ENCODE measurements at places on chromosomes 12 and 14.

- peak overlapping the region; percentile 58 for H3K4me3 ChIP-seq
- H3K27ac ChIP-seq: peak overlapping the region; percentile 70
- H3K4me1 ChIP-seq: peaks cover 7% of the 10 kb centered on the region
- H3K36me3 ChIP-seq: no peaks in the 10 kb centered on the region
Observed at GRCh38 chr14:94770251-94770749, 387 bp upstream of the GSC start.

DNA sequence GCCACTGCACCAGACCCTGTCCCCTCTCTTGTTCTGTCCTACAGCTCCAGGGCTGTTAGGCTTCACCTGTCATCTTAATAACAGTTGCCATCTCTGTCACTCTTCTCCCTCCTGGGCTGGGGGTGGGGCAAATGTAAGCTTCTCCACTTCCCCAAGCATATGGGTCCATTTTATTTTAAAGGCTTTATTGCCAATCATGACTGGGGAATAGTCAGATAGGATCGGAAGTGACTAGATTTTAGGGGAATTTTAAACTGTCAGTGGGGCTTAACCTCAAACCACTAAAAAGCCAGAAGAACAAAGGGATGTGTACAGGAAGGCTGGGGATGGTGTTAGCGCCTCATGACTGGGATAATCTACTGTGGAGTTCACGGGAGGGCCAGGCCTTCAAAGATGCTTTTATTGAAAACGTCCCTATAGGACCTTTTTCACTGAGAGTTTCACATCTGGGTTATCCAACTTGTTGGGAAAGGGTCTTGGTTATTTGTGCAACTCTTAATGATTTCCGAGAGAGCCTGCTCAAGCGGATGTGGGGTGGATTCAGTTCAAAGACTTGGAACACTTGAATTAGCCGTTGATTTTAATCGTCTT is 41.6 kb downstream of the CHST11 start:
- H3K27me3 ChIP-seq: no peaks in the 10 kb centered on the region
- H3K27ac ChIP-seq: no peak overlapping the region
- no peaks in the 10 kb centered on the region for H3K4me1 ChIP-seq
- DNase-seq: no peak
- no peak overlapping the region for H3K4me3 ChIP-seq

- no peaks in the 10 kb centered on the region for H3K4me1 ChIP-seq
- H3K4me3 ChIP-seq: no peak overlapping the region
- H3K36me3 ChIP-seq: no peaks in the 10 kb centered on the region
- no peak overlapping the region for H3K27ac ChIP-seq
- no peak for DNase-seq
- no peaks in the 10 kb centered on the region for H3K27me3 ChIP-seq
Observed at GRCh38 chr12:23428758-23429157, 520.7 kb downstream of the SOX5 start.

DNA sequence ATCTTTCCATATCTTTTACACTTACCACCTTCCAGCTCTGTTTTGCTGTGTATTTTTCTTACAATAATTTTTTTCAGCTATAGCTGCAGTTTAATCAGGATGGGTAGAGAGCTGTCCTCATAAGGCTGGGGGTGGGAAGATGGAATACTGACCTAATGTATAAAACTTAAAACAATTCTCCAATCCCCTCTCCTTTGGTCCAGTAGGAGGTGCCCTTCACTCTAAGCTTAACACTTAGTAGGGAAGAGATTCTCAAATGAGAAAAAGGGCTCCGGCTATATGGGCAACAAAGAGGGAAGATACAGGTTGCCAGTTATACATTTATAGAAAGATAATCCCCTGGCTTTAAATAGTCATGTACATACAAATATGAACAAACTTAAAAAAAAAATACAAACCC is 2.8 kb downstream of the ORMDL2 start:
- H3K27ac ChIP-seq: no peak overlapping the region
- H3K4me3 ChIP-seq: no peak overlapping the region
- H3K27me3 ChIP-seq: no peaks in the 10 kb centered on the region
- peaks cover 52% of the 10 kb centered on the region for H3K36me3 ChIP-seq

GRCh38 chr12:48106681-48107613 is 1.1 kb upstream of the SENP1 start:
- H3K36me3 ChIP-seq: no peaks in the 10 kb centered on the region
- H3K4me3 ChIP-seq: peak overlapping the region; percentile 94
- no peak for DNase-seq
- H3K4me1 ChIP-seq: peaks cover 18% of the 10 kb centered on the region
- H3K27ac ChIP-seq: peak overlapping the region; percentile 97

DNA sequence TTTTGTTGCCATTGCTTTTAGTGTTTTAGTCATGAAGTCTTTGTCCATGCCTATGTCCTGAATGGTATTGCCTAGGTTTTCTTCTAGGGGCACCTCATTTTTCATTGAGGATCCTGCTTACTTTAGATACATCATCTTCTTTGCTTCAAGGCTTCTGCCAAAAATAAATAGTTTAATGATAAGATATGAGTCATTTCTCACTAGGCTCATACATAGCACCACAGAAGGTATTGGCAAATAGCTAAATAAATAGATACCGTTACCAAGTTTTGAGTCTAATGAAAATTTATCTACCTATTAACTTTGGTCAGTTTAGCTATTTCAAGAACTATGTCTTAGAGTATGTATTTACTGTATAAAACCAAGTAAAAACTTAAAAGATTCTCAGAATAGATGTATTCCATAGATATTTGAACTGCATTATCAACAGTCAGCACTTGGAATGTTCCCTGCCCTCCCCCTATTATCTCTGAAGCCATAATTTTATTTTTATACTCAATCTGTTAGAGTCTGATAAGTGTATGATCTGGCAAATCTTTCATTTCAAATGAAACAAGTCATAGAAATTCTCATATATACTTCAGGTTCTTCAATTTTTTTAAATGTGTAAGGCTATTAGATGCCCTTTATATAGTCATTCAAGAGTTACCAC is 310.2 kb downstream of the CCDC91 start:
- H3K4me3 ChIP-seq: no peak overlapping the region
- H3K27me3 ChIP-seq: no peaks in the 10 kb centered on the region
- H3K4me1 ChIP-seq: no peaks in the 10 kb centered on the region
- H3K36me3 ChIP-seq: no peaks in the 10 kb centered on the region

DNA sequence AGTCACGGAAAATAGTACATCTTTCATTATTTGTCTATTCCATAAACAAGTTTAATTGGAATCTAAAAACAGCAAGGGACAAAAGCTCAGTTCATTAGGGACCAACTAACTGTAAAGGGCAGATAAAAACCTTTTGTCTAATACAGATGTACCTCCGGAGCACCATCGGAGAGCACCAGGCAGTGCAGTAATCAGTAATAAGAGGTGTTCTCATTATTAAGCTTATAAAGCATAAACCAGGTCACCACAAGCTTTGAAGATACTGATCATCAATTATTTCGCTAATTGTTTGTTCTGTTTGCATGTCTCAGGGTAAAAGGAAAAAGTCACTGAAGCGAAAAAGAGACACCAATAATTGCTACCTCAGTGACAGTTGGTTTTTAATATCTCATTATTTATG is 207.3 kb upstream of the PRKD1 start:
- no peaks in the 10 kb centered on the region for H3K4me1 ChIP-seq
- no peak for DNase-seq
- H3K36me3 ChIP-seq: no peaks in the 10 kb centered on the region
- no peaks in the 10 kb centered on the region for H3K27me3 ChIP-seq
- no peak overlapping the region for H3K27ac ChIP-seq
- no peak overlapping the region for H3K4me3 ChIP-seq

DNA sequence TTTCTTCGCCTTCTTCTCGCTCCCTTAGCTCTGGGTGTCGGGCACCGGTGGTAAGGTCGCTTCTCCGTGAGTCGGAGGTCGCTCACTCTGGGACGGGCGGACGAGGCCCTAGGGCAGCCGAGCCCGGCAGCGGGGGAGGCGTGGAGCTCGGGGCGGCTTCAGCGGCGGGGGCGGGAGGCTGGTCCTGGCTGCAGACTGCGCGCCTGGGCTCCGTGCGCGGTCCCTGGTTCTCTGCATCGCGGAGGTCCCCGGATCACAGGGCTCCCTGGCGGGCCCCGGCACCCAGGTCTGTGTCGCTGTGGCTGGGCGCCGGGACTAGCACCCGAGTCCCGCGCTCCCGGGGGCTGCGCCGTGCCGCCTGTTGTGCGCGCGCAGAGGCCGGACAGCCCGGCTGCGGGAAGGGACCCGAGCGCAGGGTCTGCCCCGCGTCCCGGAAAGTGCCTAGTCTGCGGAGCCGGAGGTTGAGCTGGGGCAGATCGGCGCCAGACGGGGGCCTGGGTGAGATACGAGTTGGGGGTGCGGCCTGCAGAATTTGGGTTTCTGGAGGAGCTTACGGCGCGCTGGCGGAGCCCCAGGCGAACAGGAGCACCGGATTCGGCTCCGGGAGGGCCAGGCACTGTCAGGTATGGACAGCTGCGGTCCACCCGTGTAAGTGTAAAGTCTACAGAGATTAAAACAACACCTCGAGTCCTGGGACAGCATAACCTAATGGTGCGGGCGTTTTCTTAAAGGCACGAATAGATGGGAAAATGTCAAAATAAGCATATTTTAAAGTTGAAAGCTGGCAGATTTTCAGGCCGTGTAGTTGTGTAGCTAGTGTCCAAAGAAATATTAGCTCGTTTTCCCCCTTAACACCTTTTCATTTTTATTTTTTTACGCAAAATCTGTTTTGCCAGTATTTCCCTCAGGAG is 713 bp downstream of the FRMD6 start:
- peak overlapping the region; percentile 95 for H3K4me3 ChIP-seq
- H3K36me3 ChIP-seq: no peaks in the 10 kb centered on the region
- no peaks in the 10 kb centered on the region for H3K27me3 ChIP-seq

- H3K27ac ChIP-seq: no peak overlapping the region
- no peaks in the 10 kb centered on the region for H3K36me3 ChIP-seq
- H3K4me1 ChIP-seq: no peaks in the 10 kb centered on the region
- no peak overlapping the region for H3K4me3 ChIP-seq
- DNase-seq: no peak
Observed at GRCh38 chr12:126139355-126139754, 1074.1 kb downstream of the AACS start.

DNA sequence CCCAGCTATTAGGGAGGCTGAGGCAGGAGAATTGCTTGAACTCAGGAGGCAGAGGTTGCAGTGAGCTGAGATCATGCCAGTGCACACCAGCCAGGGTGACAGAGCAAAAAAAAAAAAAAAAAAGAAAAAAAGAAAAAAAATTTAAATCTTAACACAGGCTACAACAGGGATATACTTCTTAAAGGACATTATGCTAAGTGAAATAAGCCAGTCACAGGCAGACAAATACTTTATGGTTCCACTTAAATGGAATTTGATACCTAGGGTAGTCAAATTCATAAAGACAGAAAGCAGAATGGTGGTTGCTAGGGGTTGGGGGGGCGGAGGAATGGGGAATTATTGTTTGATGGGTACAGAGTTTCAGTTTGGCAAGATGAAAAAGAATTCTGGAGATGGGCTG is 14.8 kb upstream of the PPTC7 start:
- H3K4me1 ChIP-seq: no peaks in the 10 kb centered on the region
- no peak overlapping the region for H3K27ac ChIP-seq
- no peak for DNase-seq
- no peaks in the 10 kb centered on the region for H3K27me3 ChIP-seq

GRCh38 chr14:56754921-56755320 is 55.4 kb downstream of the OTX2 start:
- no peaks in the 10 kb centered on the region for H3K36me3 ChIP-seq
- no peak overlapping the region for H3K27ac ChIP-seq
- H3K4me3 ChIP-seq: no peak overlapping the region
- H3K27me3 ChIP-seq: no peaks in the 10 kb centered on the region
- DNase-seq: no peak

DNA sequence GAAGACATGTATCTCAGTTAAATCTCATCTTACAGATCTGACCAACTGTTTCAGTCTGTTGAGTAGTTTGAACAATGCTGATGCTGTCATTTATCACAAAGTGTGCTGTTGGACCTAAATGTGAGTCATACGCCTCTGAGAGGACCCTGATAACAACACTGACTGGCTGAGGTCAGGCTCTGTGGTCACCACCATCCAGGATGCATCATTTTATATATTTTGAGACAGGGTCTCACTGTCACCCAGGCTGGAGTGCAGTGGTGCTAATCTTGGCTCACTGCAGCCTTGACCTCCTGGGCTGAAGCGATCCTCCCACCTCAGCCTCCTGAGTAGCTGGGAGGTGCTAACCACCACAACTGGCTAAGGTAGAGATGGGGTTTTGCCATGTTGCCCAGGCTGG is 181.0 kb upstream of the RGS6 start:
- H3K4me1 ChIP-seq: no peaks in the 10 kb centered on the region
- H3K27me3 ChIP-seq: no peaks in the 10 kb centered on the region
- no peaks in the 10 kb centered on the region for H3K36me3 ChIP-seq

DNA sequence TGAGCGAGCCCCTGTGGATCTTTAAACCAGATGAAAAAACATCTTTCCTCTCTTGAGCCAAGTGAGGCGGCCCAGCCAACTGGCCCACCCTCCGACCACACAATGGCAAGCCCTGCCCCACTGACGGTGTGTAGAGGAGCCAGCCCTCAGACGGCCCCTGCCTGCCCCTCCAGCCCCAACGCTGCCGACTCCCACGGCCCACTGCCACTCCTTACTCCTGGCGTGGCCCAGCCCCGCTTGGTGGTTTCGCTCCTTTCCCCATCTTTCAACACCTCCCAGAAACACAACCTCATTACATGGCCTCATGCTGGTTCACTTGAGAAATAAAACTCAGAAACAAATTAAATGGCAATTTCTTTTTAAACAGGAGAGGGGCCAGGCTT is 80.6 kb upstream of the DICER1 start:
- H3K36me3 ChIP-seq: no peaks in the 10 kb centered on the region
- DNase-seq: no peak
- H3K4me3 ChIP-seq: no peak overlapping the region
- no peak overlapping the region for H3K27ac ChIP-seq

DNA sequence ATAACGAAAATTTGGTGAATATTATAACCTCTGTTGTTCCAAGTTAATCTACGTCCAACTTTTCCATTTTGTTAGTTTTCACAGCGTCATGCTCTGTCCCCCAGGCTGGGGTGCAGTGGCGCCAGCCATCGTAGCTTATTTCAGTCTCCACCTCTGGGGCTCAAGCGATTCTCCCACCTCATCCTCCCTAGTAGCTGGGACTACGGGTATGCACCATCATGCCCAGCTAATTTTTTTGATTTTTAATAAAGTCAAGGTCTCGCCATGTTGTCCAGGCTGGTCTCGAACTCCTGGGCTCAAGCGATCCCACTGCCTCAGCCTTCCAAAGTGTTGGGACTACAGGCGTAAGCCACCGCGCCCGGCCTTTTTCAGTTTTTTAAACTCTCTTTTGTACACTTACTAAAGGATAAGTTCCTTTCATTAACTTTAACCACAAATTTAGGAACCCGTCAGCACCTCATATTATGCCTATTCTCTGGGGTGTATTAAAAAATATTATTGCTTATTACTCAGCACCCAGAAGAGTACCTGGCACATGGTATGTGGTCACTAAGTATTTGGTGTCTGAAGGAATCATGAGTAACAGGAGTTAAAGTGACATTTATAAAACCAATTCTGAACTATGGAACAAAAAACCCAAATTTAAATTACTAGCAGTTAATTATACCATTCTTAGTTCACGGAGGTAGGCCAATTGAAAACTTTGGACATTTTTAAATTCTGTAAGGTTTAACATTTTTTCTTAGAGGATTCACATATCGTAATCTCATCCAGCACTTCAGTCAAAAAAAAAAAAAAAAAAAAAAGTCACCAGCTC is 925 bp upstream of the MIPOL1 start:
- H3K4me1 ChIP-seq: peaks cover 12% of the 10 kb centered on the region
- DNase-seq: no peak
- H3K36me3 ChIP-seq: no peaks in the 10 kb centered on the region
- peak overlapping the region; percentile 57 for H3K4me3 ChIP-seq
- no peaks in the 10 kb centered on the region for H3K27me3 ChIP-seq
- no peak overlapping the region for H3K27ac ChIP-seq

- H3K27me3 ChIP-seq: no peaks in the 10 kb centered on the region
- DNase-seq: no peak
- H3K36me3 ChIP-seq: no peaks in the 10 kb centered on the region
- no peak overlapping the region for H3K4me3 ChIP-seq
Observed at GRCh38 chr12:41418586-41418985, 230.5 kb downstream of the PDZRN4 start.

Measured in A673 (cell line).